Putamen (tissue), 1 donor: ENCODE measurements at places on chromosomes 13 and 19.

DNA sequence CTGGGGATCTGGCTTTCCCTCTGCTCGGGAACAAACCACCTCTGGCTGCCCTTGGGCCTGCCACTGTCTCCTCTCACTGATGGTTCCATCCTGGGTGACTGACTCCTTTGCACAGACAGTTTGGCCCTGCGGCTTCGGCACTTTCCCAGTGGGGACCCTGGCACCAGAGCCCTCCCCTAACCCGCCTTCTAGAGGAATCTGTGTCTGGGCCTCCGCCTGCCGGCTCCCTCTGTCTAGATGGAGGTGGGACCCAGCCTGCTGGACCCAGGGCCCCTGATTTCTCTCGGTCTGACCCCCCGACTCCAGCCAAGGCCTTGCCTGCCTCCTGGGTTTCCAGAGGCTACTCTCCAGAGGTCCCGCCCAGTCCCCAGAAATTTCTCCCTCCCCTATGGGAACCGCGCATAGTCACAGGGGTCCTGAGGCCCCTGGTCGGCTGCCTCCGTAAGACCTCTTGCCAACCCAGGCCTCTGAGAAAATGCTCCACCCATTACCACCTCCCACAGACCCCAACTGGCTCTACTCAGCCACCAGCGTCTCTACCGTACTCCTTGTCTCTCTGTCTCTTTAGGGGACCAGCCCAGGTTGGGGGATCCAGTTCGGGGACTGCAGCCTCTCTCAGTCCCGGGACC lies 2.7 kb downstream of the CCDC106 start:
- no peak for DNase-seq

- DNase-seq = no peak
These were observed 2.9 kb downstream of the NUMBL start for GRCh38 chr19:40687525-40688016.

GRCh38 chr13:85640727-85641126 lies 158.5 kb downstream of the SLITRK6 start:
- no peak for DNase-seq

DNA sequence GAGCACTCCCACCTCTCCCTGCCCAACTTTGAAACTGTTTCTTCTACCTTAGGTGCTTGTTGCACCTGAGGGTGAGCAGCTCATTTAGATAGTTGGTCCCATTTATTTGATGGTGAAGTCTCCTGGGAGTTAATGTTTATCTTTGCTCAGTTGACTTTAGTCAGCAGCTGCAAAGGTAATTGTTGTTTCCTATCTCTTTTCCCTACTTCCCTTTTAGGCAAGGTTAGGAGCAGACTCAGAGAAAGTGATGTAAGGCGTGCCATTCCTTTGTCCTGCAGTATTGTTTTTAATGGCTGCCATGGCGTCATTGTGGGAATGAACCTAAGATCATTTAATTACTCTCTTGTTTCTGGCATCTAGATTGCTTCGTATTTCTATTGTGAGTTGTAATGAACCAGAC lies 11.6 kb downstream of the AKAP11 start:
- DNase-seq = no peak

GRCh38 chr19:17510220-17510993 lies 1.0 kb upstream of the PGLS start:
- DNase-seq = no peak

DNA sequence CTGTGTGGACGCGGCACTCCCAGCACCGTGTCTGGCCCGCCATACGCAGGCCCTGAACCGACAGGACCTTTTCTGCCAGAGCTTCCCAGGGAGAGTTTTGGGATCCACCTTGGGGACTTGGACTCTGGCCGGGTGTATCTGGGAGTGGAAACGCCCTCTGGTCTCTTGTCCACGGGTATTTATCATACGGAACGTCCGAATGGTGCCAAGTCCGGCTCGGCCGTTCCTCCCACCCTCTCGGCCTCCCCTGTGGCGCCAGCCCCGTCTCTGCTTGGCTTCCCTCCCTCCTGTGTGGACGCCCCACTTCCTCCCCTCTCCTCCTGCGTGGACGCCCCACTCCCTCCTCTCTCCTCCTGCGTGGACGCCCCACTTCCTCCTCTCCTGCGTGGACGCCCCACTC lies 12.1 kb downstream of the HCN2 start:
- no peak for DNase-seq

- no peak for DNase-seq
These were observed 8.5 kb downstream of the PLEKHA4 start for GRCh38 chr19:48859711-48860572.
